ENCODE measurements at places on chromosomes 16 and 17.

GRCh38 chr17:18994631-18995030 is 9.9 kb downstream of the FAM83G start:
- DNase-seq = no peak

- DNase-seq = no peak
Observed at GRCh38 chr16:50229149-50229726, 37.1 kb upstream of the ADCY7 start.

GRCh38 chr16:52621651-52622050 is 74.7 kb upstream of the TOX3 start:
- DNase-seq = no peak

- DNase-seq = no peak
Observed at GRCh38 chr16:83054283-83054682, 427.5 kb downstream of the CDH13 start.

DNA sequence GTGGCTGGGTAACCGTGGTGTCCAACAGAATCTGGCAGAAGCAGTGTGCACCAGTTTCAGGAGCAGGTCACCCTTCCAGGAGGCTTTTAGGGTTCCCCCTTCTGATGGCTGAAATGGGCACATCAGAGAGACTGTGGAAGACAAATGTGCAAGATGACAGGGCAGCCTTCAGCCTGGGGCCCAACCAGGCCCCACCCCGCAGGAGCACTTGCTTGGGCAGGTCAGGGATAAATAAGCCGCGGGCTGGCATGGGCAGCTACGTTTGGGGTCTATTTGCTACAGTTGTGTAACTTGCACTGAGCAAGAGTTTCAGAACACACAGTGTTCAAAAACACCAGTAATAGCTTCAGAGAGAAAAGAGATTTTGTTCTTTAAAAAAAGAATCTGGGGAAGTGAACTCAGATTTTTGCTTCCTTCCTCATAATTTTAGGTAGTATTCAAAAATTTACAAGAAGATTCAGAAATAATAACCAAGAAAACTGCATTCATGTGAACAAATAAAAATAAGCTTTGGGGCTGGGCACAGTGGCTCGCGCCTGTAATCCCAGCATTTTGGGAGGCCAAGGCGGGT is 44.9 kb upstream of the BAHCC1 start:
- no peak for DNase-seq

DNA sequence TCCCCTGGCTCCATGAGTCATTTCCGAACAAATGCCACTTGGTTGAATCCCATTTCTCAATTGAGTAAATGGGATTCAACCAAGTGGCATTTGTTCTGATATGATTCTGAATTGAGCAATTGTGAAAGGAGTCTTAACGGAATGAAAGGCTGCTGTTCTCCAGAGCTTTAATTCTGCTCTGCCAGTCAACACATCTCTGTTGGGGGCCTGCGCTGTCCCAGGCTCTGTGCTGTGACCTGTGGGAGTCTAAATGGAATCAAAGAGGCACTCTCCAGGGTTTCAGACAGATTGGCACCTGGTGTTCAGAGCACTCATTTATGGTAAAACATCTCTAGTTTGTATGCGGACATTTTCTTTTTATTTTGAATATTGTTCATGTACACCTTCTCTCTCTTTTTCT is 126.2 kb downstream of the WSCD1 start:
- DNase-seq = no peak

All from stimulated activated CD8-positive, alpha-beta memory T cell treated with anti-CD3 and anti-CD28 coated beads, Interleukin-2, amount 100 ng/mL, for 48 hours (primary cell).